ENCODE measurements at places on chromosomes 7 and 10.

- no peak for DNase-seq
These were observed 425.8 kb upstream of the CELF2 start for GRCh38 chr10:10591715-10592341.

DNA sequence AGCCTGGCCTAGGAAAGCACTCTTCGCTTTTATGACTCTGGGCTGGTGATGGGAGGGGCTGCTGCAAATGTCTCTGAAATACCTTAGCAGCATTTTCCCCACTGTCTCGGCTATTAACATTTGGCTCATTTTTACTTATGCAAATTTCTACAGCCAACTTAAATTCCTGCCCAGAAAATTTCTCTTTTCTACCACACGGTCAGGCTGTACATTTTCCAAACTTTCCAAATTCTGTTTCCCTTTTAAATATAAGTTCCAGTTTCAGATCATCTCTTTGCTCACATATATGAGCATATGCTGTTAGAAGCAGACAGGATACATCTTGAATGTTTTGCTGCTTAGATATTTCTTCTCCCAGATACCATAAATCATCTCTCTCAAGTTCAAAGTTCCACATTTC lies 332.3 kb downstream of the ADK start:
- DNase-seq, result no peak

- DNase-seq, result no peak
These were observed 30.2 kb upstream of the ZMYND11 start for GRCh38 chr10:104862-105565.

- DNase-seq, result peak; percentile 12
These were observed 36.5 kb downstream of the C10orf71 start for GRCh38 chr10:49335364-49335972.

GRCh38 chr10:79241990-79242619 lies 105.2 kb upstream of the PPIF start:
- DNase-seq, result peak; percentile 85

DNA sequence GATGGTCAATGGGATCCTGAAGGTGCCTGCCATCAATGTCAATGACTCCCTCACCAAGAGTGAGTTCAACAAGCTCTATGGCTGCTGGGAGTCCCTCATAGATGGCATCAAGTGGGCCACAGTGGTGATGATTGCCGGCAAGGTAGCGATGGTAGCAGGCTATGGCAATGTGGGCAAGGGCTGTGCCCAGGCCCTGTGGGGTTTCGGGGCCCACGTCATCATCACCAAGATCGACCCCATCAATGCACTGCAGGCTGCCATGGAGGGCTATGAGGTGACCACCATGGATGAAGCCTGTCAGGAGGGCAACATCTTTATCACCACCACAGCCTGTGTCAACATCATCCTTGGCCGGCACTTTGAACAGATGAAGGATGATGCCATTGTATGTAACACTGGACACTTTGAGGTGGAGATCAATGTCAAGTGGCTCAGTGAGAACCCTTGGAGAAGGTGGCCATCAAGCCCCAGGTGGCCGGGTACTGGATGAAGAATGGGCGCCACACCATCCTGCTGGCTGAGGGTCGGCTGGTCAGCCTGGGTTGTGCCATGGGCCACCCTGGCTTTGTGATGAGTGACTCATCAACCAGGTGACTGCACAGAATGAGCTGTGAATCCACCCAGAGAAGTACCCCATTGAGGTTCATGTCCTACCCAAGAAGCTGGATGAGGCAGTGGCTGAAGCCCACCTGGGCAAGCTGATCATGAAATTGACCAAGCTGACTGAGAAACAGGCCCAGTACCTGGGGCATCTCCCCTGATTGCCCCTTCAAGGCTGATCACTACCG lies 63.0 kb upstream of the ANTXRL start:
- no peak for DNase-seq

DNA sequence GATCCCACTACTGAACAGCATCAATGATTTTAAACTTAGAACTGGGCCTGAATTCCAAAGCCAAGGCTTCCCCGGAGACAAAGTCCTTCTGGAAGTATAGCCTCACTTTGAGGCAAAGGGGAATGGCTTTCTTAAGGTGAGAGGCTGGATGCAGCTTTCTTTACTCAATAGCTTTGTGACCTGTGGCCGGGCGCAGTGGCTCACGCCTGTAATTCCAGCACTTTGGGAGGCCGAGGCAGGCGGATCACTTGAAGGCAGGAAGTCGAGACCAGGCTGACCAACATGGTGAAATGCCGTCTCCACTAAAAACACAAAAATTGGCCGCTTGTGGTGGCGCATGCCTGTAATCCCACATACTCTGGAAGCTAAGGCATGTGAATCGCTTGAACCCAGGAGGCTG lies 3.2 kb upstream of the FGFR2 start:
- no peak for DNase-seq

GRCh38 chr7:131222171-131222570 lies 105.5 kb upstream of the MKLN1 start:
- peak; percentile 24 for DNase-seq

DNA sequence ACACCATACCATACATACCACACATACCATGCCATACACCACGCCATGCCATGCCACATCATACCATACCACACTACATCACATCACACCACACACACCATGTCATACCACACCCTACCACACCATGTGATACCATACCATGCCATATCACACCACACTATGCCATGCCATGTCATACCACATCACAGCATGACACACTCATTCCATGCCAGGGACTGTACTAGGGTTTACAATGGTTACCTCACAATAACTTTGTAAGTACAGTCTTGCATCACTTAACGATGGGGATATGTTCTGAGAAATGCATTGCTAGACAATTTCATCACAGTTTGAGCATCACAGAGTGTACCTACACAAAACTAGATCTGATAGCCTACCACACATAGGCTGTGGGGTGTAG lies 14.5 kb downstream of the PYROXD2 start:
- DNase-seq, result no peak

GRCh38 chr7:240887-241421 lies 48.6 kb downstream of the FAM20C start:
- no peak for DNase-seq

- no peak for DNase-seq
These were observed 20.5 kb upstream of the CFAP46 start for GRCh38 chr10:132962623-132963429.

DNA sequence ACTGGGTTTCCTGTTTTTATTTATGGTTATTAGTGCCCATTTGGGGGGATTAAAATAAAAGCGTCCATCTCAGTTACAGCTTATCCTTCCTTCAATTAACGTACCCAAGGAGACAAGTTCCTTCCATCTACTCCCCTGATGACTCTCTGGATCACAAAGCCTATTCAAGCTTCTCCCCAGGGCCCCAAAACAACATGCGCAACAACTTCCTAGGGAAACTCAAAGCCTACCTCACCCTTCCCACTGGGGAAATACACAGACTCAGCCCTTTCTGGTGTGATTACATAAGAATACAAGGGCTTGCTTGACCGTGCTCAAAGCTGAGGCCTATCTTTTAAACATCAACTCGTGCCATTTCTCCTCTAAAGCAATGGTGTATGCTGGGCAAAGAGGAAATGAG lies 112.4 kb downstream of the CDK6 start:
- DNase-seq, result no peak

DNA sequence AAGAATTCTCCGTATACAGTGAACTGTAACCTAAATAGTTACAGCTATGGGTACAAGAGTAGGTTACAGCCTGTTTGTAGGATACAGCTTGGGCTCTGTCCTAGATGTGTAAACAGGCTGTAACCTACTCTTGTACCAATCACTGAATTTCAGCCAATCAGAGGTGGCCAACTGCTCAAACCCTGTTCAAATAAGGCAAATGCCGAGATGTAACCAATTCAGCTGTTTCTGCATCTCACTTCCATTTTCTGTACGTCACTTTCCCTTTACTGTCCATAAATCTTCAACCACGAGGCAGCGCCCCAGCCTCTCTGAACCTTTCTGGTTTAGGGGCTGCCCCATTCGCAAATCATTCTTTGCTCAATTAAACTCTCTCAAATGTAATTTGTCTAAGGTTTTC lies 8.3 kb upstream of the MMP21 start:
- DNase-seq, result peak; percentile 67

GRCh38 chr7:156158213-156158612 lies 345.9 kb upstream of the SHH start:
- DNase-seq, result no peak

DNA sequence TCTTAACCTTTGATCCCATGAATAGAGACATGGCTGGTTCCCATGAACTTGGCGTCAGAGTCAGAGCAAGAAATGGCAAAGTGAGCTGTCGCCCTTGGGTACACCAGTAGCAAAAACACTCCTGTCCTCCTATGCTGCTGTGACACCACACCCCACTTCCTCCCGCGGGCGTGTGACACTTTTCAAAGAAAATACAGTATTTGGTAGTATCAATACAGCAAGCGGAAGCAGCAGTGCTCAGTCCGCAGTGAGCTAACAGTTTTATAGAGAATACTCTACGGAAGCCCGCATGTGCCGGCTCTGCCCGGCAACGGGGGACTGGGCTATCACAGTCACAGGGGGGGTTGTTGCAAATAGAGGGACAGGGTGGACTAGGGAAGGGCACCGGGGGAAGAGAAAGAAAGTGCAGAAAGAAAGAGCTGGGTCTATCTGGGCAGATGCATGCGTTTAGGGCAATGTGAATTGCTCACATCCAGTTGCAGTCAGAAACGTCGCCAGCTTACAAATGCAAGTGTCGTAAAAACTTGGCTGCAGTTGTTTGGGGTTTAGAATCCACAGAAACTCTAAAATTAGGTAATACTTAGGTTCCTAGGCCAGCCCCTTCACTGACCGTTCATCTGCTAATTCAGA lies 49.8 kb downstream of the PRKCQ start:
- DNase-seq, result no peak

GRCh38 chr10:79298403-79299244 lies 48.6 kb upstream of the PPIF start:
- no peak for DNase-seq

GRCh38 chr10:4763960-4764428 lies 62.0 kb upstream of the AKR1E2 start:
- no peak for DNase-seq

GRCh38 chr10:100338434-100339036 lies 8.5 kb upstream of the SCD start:
- peak; percentile 77 for DNase-seq

GRCh38 chr7:8282871-8283270 lies 20.9 kb upstream of the ICA1 start:
- no peak for DNase-seq

DNA sequence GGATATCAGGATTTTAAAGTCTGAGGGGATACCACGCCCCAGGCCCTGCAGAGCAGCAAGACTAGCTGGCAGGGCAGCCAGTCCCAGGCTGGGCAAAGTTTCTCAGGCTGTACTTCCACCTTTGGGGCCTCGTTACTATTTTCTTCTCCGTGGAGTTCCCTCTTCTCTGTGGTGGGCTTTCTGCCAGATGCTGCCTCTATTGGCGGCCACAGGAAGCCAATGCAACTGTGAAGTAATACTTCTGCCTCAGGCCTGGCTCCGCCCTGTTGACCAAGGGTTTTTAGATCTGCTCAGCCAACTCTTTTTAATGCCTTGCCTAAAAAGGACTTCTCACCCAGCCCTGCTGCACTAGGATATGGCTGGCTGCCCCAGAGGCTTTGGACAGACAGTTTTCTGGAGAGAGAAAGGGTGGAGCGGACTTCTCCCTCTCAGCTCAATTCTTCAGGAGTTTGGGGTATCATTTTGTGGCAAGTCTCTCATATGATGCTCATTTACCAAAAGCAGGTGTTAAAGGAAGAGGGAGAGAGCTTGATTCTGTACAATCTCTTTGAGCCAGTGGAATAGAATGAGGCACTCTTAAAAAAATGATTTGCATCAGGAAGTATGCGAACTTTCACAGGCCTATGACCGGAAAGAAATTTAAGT lies 67.4 kb downstream of the HHEX start:
- peak; percentile 93 for DNase-seq

DNA sequence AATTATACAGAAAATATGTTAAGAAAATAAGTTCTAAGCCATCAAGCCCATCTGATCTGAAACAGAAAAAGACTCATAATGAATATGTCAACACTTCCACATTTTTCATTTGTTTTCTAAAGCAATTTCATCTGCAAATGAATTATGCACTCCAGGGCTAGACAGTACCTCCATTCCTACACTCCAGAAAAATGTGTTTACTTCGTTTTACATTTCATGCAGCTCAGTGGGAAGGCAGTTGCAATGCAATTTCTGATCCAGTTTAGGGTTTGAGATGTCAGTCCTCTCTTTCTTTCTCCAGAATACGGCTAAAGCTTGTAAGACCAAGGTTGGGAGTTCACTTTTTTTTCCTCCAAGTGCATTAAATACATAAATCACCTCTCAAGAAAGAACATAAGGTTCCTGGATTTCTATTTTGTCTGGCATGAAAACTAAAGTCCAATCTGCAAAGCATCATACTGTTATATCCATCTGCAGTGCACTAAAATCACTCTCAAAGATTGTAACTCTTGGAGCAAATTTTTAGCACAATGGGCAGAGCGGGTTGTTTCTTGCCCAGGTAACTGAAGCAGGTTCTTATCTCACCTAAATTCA lies 348.8 kb upstream of the C7orf33 start:
- DNase-seq, result no peak

DNA sequence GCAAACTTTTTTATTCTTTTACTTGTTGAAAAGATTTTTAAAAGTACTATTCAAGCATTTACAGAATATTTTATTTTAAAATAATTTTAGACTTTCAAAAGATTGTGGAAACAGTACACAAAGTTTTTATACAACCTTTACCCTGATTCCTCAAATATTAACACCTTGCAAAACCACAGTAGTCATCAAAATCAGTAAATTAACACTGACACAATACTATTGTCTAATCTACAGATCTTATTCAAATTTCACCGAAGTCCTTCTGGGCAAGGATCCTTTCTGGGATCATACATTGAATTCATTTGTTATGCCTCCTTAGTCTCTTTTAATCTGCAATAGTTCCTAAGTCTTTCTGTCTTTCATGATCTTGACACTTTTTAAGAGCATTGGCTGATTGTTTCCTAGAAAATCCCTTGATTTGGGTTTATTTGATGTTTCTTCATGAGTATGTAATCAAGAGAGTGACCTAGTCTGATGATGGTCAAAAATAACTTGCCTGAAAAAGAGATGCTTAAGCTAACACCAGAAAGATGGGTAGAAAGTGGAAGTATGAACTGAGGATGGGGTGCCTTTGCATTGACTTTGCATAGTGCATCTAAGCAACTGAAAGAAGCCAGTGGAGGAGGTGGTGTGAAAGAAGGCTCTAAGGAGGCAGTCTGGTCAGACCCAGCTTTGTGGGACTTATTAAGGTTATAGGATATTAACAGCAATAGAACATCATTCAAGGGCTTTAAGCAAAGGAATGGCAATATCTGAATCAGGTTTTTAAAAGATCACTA lies 9.7 kb downstream of the STAMBPL1 start:
- DNase-seq, result peak; percentile 73
